ENCODE measurements at places on chromosomes 5 and 9.
A peak's percentile ranks its signal among the peaks of the same experiment; 100 is the strongest.

GRCh38 chr5:28703651-28704260, 1665.4 kb upstream of the CDH9 start:
- no peak for DNase-seq

GRCh38 chr9:28092981-28093936, 520.0 kb upstream of the C9orf72 start:
- DNase-seq: no peak

- peak; percentile 88 for DNase-seq
Measured at GRCh38 chr9:129737479-129738274, 15.2 kb downstream of the PTGES start.

- no peak for DNase-seq
Measured at GRCh38 chr9:128286440-128286839, 10.4 kb downstream of the SWI5 start.

DNA sequence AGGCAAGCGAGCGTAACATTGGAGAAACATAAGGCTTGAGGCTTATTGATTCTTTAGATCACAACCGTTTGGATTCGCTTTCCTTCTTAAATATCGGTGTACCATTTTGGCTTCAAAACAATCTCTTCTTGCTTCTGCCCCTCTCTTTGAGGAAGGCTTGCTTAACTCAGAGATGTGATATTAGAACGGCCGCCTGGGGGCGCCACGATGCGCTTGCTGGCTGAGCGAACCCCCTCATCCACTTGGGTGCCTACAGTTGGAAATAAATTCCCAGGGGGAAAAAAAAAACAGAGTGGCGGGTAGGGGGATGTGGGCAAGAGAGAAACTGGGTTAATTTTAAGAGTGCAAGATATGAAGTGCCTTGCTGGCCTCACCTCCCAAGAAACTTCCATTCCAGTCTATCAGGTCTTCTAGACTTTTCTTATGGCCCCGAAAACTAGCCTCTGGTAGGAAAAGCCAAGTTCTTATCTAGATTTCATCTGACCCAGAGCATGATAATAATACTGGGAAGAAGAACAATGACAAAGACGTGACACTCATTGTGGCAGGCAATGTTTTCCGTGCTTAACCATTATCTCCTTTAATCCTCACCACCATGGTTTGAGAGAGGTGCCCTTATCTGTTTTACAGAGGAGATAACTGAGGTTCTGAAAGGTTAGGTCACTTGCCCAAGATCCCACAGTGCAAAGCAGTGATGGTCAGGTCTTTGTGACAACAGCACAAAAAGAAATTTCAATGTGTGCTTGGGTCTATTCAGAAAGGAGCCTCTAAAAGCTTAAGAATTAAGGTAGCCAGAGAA, 115.8 kb downstream of the DPYSL3 start:
- DNase-seq: no peak

- DNase-seq: no peak
Measured at GRCh38 chr9:20462410-20462809, 159.9 kb downstream of the MLLT3 start.

GRCh38 chr5:53488195-53488722, 7.8 kb downstream of the FST start:
- DNase-seq: no peak

- DNase-seq: no peak
Measured at GRCh38 chr5:178553517-178553916, 36.7 kb downstream of the COL23A1 start.

DNA sequence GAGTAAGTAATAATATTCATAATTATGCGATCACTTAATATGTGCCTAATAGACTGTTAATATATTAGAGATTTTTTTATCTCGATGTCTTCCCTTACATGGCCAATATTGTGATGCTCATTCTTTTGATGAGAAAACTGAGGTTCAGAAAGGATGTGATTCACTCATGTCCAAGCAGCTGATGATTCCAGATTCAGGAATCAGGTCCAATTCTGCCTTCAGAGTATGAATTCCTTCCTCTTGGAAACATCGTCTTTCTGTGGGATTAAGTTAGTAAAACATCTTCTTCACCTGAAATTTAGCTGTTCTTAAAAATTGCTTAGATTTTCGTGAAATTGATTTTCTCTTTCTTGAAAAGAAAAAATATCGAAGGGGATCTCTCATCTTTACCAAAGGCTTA, 242.5 kb upstream of the RFX3 start:
- DNase-seq: no peak

DNA sequence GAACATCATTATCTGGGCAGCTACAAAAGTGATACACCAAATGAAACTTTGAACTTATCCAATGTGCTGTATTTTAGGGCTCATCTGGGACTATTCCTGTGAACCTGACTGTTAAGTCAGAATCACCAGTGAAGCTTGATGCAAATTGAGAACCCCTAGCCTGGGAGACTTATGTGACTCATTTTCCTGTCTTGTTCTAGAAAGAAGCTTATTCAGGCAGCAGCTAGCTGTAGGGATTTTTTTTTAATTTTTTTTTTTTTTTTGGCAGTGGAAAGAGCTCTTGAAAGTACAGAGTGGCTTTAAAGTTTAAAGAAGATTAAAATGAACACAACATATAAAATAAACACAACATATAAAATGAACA, 81.1 kb upstream of the TNFAIP8 start:
- peak; percentile 39 for DNase-seq

GRCh38 chr9:72292256-72292682, 72.7 kb downstream of the ZFAND5 start:
- DNase-seq: peak; percentile 12

GRCh38 chr5:12861886-12862654, 957.8 kb upstream of the CTNND2 start:
- DNase-seq: no peak

DNA sequence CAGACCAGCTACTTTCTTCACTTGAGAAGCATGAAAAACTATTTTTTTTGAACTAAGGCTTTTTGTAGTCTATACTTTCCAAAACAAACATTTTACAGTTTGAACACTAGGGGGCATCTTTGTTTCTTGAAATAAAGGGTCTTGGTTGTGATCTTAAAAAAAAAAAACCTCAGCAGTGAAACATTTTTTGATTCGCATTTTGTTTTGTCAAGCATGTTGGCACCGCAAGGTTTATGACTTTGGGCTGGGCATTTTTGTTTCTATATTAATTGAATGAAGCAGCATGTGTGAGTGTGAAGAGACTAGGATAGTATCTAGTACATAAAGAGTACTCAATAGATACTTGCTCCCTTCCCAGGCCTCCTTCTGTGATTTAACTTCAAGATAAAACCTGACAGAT, 31.6 kb upstream of the ACOT12 start:
- DNase-seq: peak; percentile 17

DNA sequence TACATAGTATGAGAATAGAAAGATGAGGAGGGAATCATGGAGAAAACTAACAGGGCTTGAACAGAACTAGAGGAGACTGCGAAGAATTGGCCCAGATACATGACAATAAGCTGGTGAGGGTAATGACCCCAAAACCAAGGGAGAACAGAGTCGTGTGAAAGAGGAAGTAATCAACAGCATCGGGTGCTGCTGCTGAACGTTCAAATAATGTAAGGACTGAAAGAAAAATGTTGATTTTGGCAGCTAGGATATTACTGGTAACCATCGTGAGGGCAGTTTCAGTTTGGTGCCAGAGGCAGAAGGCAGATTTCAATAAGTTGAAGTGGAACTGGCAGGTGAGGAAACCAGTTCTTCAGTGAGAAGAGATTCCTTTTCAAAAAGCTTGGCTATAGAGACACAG, 66.8 kb upstream of the SMC2 start:
- no peak for DNase-seq

GRCh38 chr5:163807781-163808180, 302.4 kb downstream of the MAT2B start:
- DNase-seq: no peak

DNA sequence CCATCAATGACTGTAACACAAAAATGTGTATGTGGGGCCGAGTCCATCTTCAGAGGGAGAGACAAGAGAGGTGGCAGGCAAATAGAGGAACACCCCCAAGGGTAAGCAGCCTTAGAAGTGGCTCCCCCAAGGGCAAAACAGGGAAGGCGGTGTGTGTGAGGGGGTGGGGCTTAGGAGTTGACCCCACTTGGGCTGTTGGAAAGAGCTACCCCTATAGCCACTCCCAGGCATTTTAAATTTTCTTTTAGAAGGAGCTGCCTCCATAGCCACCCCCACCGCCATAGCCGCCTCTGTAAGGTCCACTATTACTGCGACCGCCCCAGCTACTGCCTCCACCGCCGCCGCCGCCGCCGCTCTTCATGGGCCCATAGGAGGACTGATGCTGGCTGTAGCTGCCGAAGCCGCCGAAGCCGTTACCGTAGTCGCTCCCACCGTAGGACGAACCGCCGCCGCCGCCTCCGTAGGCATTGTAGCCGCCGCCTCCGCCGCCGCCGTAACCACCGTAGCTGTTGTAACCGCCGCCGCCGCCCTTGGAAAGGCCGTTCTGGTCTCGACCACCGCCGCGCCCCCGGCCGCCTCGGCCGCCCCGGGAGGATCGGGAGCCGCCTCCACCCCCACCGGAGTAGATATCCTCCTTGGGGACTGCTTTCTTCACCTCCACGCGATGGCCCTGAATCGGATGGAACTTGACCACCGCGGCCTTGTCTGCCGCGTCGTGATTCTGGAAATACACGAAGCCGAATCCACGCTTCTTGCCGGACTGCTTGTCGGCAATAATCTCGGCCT, 1.1 kb downstream of the HNRNPA0 start:
- no peak for DNase-seq

- DNase-seq: no peak
Measured at GRCh38 chr5:143501310-143502044, 98.0 kb upstream of the NR3C1 start.

DNA sequence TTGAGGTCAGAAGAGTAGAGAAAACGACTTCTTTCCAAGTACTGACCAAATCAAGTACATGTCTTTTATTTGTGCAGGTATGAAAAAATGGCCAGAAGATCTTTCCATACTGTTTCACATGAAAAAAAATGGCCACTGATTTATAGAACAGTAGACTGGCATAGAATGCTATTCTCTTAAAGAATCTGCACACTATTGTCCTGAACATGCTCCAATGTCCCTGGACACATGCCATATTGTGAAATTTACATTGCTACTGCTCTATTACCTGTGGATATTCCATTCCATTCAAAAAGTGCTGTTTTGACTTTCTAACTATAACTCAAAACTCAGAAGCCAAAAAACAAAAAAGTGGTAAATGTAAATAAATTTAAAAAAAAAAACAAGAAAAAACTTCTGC, 60.6 kb downstream of the FBXL17 start:
- no peak for DNase-seq

DNA sequence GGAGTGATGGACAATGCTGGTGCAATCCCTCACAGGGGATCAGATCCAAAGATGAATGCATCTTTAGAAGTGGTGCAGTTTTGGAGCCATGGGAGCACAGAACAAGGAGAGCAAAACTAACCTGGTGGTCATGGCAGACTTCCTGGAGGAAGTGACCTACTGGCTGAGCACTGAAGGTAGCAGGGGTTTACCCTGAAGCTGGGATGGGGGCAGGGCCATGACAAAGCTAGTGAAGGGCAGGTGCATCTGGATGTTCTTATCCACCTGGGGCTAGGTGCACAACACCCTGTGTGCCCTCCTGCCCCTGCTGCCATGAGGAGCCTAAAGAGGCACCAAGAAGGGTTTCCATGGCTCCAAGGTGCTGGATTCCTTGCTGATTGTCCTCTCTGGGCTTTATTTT, 11.5 kb upstream of the PITX1 start:
- no peak for DNase-seq

DNA sequence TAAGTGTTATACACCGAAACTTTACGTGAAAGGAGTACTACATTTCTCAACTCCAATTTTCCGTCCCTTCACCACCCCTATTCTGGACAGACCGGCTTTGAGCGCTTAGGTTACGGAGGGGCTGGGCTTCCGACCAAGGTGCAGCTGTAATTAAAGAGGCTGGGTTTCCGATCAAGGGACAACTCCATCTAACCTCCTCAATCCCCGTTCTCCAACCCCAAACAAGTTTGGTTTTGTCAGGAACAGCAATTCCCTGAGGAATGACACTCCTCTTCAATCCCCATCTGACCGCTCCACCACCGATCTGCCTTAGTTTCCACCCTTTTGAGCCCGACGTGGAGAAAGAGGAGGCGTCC, 577 bp downstream of the TUT7 start:
- no peak for DNase-seq

- no peak for DNase-seq
Measured at GRCh38 chr9:136206602-136207275, 1.8 kb upstream of the LHX3 start.

GRCh38 chr9:93900971-93901861, 53.9 kb downstream of the BARX1 start:
- no peak for DNase-seq

GRCh38 chr5:132426525-132427138, 57.1 kb downstream of the SLC22A5 start:
- DNase-seq: peak; percentile 90

DNA sequence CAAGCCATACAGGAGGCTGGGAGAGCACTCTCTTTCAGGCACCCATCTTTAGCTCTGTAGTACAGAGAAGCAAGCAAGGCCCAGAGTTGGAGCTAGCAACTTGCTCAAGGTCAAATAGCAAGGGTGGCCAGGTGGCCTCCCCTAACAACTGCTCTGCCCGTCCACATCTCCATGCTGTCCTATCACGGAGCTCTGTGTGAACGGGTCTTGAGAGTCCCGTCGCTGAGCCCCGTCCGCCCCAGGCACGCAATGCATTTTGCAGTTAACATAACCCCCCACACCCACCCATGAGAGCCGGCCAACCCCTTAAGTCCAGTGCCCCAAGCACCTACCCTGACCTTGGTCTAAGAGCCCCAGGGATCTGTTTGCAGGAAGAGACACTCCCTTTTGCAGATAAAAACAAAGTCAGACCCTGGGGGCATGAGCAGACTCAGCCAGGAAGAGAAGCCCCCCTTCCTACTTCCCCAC, 1.5 kb downstream of the RNF44 start:
- no peak for DNase-seq

GRCh38 chr5:2524620-2525019, 226.9 kb downstream of the IRX2 start:
- no peak for DNase-seq

DNA sequence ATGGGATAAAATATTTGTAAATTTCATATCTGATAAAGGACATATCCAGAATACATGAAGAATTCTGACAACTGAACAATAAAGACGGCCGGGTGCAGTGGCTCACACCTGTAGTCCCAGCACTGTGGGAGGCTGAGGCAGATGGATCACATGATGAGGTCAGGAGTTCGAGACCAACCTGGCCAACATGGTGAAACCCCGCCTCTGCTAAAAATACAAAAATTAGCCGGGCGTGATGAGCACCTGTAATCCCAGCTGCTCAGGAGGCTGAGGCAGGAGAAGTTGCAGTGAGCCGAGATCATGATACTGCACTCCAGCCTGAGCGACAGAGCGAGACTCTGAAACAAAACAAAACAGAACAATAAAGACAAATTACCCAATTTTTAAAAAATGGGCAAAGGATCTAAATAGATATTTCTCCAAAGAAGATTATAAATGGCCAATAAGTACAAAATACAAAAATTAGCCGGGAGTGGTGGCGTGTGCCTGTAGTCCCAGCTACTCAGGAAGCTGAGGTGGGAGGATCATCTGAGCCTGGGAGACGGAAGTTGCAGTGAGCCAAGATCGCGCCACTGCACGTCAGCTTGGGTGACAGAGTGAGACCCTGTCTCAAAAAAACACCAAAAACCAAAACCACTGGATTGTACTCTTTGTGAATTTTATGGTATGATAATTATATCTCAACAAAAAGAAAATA, 9.6 kb upstream of the NSD1 start:
- no peak for DNase-seq
